ENCODE measurements at places on chromosomes 4 and X.

- DNase-seq = no peak
These were observed 10.1 kb downstream of the SNX12 start for GRCh38 chrX:71057848-71058530.

GRCh38 chr4:47933840-47934239 lies 19.5 kb upstream of the NFXL1 start:
- DNase-seq = no peak

DNA sequence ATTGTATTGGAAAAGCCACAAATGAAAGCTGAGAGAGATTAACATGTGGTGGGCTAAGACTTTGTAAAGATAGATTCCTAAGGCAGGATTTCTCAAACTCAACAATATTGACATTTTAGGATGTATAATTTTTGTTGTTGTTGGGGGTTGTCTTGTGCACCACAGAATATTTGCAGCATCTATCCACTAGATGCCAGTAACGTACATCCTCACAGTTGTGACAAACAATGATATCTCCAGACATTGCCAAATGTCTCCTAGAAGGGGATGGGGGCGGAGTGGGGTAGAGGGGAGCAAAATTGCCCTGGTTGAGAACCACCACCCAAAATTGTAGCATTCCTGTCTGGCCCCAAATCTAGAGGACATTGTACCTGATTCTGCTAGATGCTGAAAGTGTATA lies 14.7 kb upstream of the CBR4 start:
- DNase-seq = no peak

GRCh38 chr4:83701041-83701440 lies 165.1 kb downstream of the GPAT3 start:
- DNase-seq = no peak

DNA sequence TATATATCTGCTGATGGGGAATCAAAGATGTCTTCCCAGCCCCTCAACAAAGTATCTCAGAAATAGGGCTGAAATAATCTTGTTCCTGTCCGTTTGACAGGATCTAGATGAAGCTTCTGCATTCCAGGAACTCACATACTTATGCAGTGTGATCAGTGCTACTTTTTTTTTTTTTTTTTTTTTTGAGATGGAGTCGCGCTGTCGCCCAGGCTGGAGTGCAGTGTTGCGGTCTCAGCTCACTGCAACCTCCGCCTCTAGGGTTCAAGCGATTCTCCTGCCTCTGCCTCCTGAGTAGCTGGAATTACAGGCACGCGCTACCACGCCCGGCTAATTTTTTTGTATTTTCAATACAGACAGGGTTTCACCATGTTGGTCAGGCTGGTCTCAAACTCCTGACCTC lies 36.4 kb downstream of the DHX15 start:
- DNase-seq = no peak

DNA sequence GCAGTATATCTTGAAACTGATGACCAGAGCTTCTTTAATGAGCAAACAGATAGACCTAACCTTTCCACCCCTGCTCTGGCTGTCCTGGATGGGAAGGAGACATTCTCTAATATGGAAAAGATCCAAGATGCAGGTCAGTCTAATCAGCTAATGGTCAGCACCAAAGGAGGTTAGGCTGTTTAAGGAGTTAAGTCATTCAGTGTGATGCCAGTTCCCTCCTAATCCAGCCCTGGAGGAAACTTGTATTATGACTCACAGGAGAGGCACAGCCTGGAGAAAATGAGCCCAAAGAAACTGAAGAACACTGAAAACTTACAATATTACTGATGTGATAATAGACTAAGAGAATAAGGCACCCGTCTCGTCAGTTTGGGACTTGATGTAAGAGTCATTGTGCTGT lies 323.0 kb downstream of the HNRNPD start:
- DNase-seq = no peak

GRCh38 chr4:77662396-77662795 lies 56.8 kb downstream of the CXCL13 start:
- DNase-seq = no peak

- DNase-seq = no peak
These were observed 24.4 kb upstream of the PLK4 start for GRCh38 chr4:127856196-127856812.

DNA sequence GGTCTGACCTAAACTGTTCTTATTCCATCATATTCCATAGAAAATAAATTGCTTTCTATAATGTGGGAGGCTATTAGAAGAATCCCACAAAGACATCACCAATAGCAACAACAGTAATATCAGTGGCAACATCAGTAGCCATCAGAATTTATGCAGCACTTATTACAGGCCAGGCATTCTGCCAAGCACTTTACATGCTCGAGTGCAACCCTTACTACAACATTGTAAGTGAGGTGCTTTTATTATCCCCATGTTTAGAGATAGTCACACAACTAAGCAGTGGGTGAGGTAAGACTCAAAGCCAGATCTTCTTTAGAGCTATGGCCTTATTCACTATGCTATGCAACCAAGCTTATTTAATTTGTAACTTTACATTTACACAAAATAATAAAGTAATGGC lies 317.1 kb upstream of the BMP3 start:
- DNase-seq = no peak

DNA sequence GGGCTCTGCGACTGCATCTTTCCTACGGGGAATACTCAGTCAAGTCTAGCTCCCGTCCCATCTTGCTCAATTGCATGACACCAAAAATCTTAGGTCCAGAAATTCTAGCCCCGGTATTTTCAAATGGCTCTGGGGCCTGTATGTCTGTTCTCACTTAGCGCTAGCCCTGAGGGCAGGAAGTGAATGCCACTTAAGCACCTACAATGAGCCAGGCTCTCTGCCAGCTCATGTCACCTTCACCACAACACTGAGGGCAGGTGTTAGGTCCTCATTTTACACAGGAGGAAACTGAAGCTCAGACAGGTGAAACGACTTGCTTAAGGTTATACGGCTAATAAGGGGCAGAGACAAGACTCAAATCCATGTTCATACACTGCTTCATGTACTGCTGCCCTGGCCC lies 282.8 kb downstream of the PPP1R2C start:
- no peak for DNase-seq

- no peak for DNase-seq
These were observed 858.9 kb upstream of the PCDH7 start for GRCh38 chr4:29861307-29861706.

GRCh38 chr4:72471816-72472215 lies 97.2 kb downstream of the ADAMTS3 start:
- DNase-seq = no peak

GRCh38 chrX:149131774-149132173 lies 373.3 kb downstream of the IDS start:
- no peak for DNase-seq

GRCh38 chrX:8639949-8640475 lies 91.9 kb downstream of the ANOS1 start:
- no peak for DNase-seq

- DNase-seq = no peak
These were observed 20.9 kb downstream of the ARSD start for GRCh38 chrX:2908125-2908685.

DNA sequence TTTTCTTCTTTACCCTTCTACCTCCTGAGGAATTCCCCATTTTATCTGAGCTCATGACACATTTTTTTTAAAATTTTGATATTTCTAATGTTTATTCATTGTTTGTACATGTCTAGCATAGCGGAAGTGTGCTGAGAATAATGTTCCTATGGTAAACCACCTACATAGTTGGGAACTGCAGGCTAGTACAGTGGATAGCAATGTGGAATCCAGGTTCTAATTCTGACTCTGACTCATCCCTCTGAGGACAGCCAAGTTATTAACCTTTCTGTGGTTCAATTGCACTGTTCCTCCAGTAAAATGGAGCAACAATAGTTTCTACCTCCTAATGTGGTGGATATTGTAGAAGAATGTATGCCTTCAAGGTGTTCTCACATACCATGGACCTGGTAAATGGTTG lies 20.6 kb upstream of the APELA start:
- no peak for DNase-seq

DNA sequence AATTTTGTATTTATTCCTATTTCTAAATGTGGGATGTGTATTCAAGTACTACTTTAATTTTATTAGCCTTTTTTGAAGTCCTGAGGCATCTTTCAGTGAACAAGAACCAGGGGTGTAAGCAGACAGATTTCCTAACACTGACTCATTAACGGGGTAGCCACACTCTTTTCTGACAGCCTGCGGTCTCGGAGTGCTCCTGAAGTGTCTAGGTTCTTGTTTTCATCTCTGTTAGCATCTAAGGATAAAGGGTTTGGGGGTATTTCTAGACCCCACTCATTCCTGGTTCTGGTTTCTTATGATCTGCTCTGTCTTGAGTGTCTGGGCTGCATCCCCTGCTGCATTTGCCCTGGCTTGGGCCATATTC lies 71.9 kb downstream of the GC start:
- no peak for DNase-seq

DNA sequence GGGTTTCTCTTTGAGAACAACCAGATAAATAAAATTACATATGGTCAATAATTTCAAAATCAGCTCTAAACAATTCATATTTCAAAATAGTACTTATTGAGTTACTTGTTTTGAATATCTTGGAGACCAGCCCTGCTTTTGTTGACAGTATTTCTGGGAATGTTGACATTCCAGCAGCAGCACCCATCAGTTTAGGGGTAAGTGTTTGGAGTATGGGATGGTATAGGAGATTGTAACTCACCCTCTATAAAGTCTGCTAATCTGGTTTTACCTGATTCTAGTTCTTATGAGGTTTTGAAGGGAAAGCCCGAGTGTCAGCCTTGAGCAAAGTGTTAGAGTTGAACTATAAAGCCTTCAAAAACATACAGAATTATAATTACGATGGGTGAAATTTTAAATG lies 139.2 kb upstream of the ANKRD50 start:
- DNase-seq = no peak

DNA sequence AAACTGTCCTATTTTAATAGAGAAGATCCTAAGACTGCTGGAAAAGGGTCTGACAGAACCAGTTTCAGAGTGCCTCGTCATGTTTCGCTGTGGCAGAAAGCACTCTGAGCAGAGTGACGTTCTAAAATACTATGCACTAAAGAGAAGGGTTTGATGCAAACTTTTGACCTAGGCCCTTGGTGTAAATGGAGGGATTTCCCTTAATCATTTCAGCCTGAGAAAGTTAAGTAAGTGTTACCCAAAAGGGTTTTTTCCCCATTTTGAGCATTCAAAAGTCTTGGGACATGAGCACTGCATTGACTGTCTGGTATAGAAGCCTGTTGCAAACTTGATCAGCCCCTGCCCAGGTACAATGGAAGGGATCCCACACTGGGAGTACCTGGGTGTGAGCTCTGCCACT lies 157.5 kb upstream of the ATOH1 start:
- DNase-seq = no peak

DNA sequence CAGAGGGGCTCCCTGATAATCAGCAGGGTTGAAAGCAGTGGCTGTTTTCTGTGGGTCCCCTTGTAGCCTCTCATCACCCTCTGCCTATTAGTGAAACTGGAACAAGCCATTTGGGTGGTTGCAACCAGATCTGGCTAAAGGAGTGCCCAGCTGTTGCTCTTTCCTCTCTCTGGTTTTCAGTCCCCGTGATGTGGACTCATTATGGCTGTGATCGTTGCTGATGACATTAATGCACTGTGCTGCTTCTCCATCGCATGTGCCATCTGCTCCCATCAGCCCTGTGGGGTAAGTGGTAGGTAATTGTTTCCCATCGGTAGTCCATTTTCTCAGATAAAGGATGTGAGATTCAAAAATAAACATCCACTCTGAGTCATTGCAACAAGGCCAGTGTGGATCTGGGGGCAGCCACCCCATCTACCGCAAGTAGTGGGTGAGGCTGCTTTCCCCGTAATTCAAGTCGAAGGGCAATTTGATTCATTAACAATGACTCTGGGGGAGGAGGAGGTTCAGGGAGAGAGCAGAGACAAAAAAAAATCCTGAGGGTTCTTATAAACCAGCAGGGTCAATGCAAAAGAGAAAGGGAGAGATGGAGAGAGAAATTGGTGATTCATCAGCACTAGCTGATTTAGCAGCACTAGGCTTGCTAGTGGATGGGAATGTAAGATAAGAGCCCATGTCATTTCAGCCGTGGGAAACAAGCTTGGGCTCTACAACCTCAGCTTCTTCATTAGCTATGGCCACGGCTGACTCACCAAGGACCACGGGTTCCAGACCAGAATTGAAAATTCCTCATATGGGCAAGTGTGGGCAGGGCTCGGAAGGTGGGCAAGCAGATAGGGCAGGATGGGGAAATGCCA lies 357.8 kb downstream of the MID1IP1 start:
- DNase-seq = no peak

DNA sequence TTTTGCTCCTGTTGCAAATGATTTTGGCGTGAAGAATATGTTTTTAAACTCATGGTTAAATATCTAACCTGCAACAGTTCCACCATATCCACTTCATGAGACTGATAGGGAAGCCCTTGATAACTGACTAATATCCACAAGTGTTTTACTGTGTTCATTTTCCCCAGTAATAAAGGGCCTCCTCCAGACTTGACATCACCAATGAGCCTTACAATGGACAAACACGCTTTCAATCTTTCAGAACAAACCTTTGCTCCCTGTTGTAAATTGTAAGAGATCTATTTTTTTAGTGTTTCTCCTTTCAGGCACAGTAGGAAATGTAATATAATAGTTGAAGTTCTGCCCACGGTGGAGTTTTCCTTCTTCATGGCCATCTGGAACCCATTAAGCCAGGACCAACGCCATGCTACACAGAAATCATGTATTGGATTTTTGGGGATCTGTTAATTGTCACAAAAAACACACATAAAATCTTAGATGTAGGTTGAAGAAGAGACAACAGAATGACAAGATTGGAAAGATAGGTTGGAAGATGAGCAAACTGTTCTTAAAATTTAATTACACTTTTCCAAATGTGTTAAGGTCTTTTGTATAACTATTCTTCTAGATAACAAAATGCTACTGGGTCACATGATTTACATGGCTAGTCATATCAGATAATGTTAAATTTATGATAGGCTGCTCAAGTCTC lies 1030.1 kb downstream of the FSTL5 start:
- no peak for DNase-seq

DNA sequence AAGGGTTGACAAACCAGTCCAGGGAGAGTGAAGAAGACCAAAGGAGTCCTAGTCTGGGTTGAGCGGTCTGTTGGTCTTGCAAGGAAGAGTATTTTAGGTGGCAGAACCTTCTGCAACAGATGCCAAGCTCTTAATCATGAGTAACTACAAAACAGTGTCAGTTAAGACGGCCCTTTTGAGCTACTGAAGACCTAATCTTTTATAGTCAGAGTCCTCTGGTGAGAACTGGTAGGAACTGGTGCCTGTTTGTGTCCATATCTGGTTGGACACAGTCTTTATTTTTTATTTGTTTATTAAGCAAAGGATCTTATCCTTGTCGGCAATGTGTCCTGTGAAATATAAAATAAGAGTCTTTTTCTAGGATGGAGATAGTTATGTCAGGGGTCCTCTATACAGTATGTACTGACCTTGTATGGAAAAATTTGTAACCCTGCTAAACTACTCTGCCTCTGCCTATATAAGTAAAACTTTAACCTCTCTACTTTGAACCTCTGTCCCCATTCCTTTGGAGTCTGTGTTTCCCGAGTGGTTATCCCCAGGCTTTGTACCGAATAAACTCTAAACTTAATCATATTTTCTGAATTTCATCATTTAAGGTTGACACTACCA lies 47.1 kb downstream of the FAM13A start:
- DNase-seq = no peak

GRCh38 chrX:137882960-137883359 lies 317.0 kb downstream of the ZIC3 start:
- no peak for DNase-seq

GRCh38 chr4:175947117-175947722 lies 118.4 kb upstream of the WDR17 start:
- no peak for DNase-seq

Data from caudate nucleus (tissue), 63 donors.